ENCODE measurements at places on chromosomes 11 and 22. TPM values are rescaled to one million over a fixed set of nuclear protein-coding genes. Genes with fewer than 3 reads are reported as not detected.

GRCh38 chr11:35131886-35132285, 7.1 kb upstream of the CD44 start:
- no peak for DNase-seq

- no peak for DNase-seq
Measured at GRCh38 chr22:30044881-30045493, 35.3 kb upstream of the HORMAD2 start.

GRCh38 chr11:99568808-99569207, 548.1 kb downstream of the CNTN5 start:
- DNase-seq, result no peak

Gene FDX1
- polyA plus RNA-seq, result 8.3 TPM

- DNase-seq, result no peak
Measured at GRCh38 chr11:61963282-61964057, 4.0 kb downstream of the FTH1 start.

Gene MS4A3
- not detected for polyA plus RNA-seq

GRCh38 chr11:8277691-8278090, 14.0 kb upstream of the LMO1 start:
- no peak for DNase-seq

- DNase-seq, result no peak
Measured at GRCh38 chr11:17650127-17650911, 69.1 kb upstream of the MYOD1 start.

GRCh38 chr11:107631043-107631442, 40.1 kb downstream of the ELMOD1 start:
- DNase-seq, result no peak

DNA sequence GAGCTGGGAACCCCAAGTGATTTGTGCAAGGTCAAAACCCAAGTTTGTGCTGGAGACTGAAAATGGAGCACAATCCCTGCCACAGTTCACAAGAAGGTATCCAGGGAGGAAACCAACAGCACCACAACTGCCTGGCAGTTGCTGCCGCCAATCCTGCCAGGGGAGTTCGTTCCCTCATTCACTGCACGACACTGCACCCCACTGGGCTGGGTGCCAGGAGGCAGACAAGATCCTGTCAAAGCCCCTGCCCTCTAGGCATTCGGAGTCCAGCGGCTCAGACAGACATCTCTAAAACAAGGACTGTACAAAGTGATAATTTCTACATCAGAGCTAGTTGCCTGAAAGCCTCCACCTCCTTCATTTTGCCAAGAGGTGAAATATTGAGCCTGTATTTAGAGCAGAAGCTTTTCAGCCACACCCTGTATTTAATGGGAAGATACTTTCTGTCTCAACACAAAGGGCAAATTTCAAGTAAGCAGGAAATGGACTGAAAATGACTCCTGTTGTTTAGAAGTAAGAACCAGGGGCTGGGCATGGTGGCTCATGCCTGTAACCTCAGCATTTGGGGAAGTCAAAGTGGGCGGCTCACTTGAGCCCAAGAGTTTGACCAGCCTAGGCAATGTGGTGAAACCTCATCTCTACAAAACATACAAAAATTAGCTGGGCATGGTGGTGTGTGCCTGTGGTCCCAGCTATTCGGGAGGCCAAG, 277.4 kb upstream of the NARS2 start:
- no peak for DNase-seq

- peak; percentile 88 for DNase-seq
Measured at GRCh38 chr11:121741761-121742361, 289.1 kb upstream of the SORL1-AS1 start.

GRCh38 chr11:47176328-47177228, at the start of gene ARFGAP2:
ARFGAP2 (minus strand) TSS chr11:47176879; CDS start chr11:47176853, 26 bp downstream.
- peak; percentile 96 for DNase-seq

- no peak for DNase-seq
Measured at GRCh38 chr11:103370076-103370475, 260.9 kb downstream of the DYNC2H1 start.

- no peak for DNase-seq
Measured at GRCh38 chr11:35112056-35112845, 26.7 kb upstream of the CD44 start.

DNA sequence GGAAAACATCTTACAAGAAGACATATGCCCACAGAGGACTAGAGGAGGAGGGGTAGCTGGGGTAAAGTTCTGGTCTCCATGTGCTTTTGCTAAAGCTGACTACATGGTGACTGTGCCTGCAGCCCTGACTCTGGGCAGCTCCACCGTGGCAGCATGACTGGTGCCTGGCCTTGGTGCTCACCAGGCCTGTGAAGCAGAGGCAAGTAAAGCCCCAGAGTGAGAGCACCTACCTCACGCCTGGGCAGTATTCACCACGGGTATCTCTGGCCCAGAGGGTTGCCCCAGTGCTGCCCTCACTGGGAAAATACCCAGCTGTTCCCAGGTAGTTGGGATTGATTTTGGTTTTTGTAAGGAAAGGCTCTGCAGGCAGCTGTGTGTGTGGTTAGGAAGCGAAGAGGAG, 78.3 kb downstream of the CTTN start:
- no peak for DNase-seq
